ENCODE measurements at places on chromosomes 6 and 20.

GRCh38 chr20:46487628-46488027, 25.7 kb downstream of the ZNF334 start:
- DNase-seq = no peak

DNA sequence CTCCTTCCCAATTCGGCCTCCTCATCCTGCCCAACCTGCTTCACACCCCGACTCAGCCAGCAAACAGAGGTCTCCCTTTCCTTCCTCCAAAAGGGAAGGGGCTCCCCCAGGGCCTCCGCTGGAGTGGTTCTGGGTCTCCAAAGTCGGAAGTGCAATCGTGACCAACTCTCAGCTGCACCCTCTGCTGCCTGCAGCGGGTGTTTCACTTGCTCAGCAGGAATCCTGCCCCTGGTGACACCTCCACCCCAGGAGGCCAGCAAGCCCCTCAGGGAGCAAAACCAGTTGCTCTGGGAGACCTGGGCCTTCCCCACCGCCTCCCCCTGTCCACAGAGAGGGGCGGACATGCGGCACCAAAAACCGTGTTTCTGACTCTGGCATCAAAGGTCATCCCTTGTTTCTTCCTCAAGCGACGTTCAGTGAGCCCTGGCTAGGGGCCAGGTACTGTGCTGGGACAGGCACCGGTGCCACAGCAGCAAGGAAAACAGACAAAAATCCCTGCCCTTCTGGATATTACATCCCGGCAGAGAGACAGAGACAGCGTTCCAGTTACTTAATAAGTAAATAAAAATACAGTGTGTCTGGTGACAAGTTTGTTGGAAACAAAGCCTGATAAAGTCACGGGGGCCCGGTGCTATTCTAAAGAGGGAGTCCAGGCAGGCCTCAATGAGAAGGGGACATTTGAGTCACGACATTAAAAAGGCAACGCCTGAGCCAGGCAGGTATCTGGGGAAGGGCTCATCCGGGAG, 219.0 kb downstream of the BMP7 start:
- no peak for DNase-seq

GRCh38 chr6:70424291-70424690, 11.0 kb downstream of the FAM135A start:
- no peak for DNase-seq

DNA sequence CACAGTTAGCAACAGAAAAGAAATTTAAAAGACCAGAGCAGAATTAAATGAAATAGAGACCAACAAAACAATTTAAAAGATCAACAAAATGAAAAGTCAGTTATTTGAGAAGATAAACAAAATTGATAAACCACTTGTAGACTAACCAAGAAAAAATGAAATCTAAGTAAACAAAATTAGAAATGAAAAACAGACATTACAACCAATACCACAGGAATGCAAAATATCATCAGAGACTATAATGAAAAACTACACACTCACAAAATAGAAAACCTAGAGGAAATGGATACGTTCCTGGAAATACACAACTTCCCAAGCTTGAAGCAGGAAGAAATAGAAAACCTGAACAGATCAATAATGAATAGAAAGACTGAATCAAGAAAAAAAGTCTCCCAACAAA, 97.8 kb downstream of the WDR27 start:
- no peak for DNase-seq

DNA sequence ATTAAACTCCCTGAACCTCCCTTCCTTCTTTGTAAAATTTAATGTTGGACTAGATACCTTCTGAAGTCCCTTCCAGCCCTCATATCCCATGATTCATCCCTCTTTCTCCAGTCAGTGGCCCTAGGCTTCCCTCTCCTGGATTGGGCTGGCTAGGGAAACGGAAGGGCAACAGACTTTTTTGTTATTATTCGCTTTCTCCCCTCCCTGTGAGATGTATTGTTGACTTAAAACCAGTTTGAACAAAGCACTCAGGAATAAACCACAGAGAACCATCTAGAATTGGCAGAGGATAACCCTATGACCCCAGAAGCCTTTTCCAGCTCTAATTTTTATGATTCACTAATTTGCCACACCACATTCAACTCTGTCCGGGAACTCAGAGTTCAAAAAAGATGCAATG, 239.7 kb upstream of the SUPT3H start:
- no peak for DNase-seq

Data from DMS79 treated with DMSO at 0.1 percent for 48 hours (cell line).